ENCODE measurements at places on chromosomes 3 and 15.
A peak's percentile ranks its signal among the peaks of the same experiment; 100 is the strongest.

DNA sequence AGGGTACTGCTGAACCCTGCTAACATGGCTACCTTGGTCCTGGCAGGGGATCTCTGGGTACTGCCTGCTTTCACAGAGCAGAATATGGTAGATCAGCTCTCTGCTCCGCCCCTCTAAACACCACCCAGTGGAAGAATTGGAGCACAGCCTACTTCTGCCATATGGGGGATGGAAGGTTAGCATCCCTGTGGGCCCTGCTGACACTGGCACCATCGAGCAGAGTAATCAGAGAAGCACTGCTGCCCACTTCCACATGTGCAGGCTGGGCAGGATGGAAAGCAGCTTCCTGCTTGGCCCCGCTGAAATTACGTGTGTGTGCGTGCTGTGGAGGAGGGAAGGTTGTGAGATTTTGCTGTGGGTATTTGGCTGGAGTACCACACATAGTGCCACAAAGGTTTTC lies 24.8 kb downstream of the CCR1 start:
- DNase-seq, result no peak

GRCh38 chr3:23979569-23979968 lies 34.5 kb downstream of the NR1D2 start:
- no peak for DNase-seq

DNA sequence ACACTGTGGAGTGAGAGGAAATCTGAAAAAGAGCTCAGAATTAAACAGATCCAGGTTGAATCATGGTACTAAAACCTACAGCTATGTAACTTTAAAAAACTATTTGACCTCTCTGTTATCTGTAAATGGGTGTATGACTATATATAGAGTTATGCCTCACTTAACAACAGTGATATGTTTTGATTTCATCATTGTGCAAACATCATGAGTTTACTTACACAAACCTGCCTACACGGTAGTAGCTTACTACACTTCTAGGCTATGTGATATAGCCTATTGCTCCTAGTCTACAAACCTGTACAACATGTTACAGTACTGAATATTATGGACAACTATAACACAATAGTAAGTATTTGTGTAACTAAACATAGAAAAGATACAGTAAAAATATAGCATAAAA lies 191.6 kb upstream of the MEIS2 start:
- no peak for DNase-seq

GRCh38 chr3:16323737-16324136 lies 58.7 kb downstream of the OXNAD1 start:
- no peak for DNase-seq

GRCh38 chr15:23074684-23075083 lies 35.3 kb upstream of the TUBGCP5 start:
- DNase-seq, result no peak

DNA sequence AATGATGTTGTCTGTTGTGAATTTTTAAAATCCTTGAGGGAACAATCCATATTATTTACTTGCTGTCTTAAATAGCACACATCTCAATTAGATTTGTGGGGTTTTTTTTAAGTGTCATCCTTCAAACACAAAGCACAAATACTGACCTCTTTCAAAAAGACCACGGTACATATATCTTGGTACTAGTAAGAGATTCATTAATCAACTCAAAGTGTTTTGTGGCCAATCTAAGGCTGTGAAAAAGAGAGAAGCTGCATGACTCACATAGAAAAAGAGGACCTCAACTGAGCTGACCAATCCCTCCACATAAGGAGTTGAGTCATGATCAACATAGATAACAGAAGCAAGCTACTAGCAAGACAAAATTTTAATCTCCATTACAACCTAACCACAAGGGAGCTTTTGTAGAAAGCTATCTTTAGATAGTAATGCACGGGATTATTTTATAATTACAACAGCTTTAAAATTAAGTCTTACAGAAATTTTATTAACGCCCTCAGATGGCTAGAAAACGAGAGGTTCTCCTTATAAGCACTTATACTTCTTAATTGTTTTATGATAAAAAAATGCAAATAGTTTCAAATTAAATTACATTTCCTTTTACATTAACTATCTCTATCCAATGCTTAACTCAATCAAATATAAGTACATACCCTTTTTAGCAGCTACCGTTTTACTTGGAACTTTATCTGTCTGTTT lies 60.5 kb downstream of the TOP2B start:
- DNase-seq, result peak; percentile 63

GRCh38 chr3:125028657-125029056 lies 27.1 kb downstream of the HEG1 start:
- DNase-seq, result no peak

- no peak for DNase-seq
These were observed 155.0 kb upstream of the GPR149 start for GRCh38 chr3:154584974-154585373.

GRCh38 chr3:196654735-196655090 lies 15.2 kb downstream of the NRROS start:
- DNase-seq, result no peak

DNA sequence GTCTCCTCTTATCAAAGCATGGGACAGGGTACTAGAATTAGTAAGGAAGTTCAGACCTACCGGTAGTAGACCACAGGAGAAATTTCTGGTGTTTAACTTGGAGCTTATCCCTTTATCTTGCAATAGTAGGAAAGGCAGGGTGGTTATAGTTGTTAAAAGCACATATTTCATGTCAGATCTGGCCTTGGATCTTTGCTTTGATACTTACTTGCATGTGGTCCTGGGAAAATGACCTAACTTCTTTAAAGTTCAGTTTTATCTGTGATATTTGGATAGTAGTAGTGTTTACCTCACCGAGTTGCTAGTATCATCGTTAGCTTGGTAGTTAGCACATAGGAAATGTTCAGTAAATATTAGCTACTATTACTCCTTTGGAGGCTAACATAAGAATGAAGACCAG lies 15.4 kb downstream of the EXOG start:
- DNase-seq, result no peak

DNA sequence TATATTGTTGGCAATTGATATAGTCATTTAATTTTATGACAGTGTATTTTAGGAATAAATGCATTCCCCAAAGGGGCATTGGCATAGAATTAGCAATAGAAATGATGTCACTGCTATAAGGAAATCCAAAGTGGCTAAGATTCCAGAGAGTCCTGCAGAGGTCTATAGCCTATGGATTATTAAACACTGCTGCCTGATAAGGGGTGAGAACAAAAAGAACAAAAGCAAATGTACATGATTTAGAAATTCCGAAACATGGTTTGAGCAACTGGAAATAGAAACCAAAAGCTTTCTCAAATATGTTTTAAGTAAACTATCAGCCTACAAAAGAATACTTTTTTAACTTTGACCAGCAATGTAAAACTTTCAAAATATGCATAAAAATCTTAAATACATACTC lies 280.1 kb upstream of the RASGRP1 start:
- DNase-seq, result peak; percentile 64

DNA sequence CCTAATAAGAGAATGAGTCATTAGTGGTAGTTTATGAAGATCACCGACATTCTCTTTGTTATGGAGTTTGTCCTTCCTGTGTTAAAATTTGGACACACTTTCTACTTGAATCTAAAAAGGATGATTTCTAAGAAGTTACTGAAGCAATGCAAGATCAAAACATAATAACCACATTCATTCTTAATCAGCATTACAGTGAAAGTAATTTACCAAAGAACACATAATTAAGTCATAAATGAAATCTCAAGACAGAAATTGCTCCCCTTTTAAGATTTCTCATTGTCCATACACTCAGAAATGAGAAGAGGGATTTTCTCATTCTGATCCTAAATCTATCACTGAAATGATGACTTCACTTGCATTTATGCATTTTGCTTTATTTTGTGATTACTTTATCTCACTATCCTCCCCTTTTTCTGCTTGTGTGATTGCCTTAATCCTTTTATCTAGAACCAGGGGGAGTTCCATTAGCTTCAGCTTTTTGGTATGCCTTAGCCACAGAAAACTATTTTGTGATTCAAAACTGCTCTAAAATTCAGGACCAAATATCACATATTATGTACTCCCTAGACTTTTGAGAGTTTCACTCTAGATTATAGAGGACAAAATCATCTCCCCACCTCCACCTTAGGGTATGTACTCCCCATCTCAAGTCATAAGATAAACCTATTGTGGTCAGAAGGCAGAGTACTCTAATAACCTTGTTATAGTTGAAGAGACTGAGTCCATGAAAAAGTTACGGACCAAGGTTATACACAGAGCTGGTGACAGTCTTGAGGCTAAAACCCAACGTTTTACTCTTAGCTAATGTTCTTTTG lies 817.6 kb upstream of the CFAP20DC start:
- no peak for DNase-seq

DNA sequence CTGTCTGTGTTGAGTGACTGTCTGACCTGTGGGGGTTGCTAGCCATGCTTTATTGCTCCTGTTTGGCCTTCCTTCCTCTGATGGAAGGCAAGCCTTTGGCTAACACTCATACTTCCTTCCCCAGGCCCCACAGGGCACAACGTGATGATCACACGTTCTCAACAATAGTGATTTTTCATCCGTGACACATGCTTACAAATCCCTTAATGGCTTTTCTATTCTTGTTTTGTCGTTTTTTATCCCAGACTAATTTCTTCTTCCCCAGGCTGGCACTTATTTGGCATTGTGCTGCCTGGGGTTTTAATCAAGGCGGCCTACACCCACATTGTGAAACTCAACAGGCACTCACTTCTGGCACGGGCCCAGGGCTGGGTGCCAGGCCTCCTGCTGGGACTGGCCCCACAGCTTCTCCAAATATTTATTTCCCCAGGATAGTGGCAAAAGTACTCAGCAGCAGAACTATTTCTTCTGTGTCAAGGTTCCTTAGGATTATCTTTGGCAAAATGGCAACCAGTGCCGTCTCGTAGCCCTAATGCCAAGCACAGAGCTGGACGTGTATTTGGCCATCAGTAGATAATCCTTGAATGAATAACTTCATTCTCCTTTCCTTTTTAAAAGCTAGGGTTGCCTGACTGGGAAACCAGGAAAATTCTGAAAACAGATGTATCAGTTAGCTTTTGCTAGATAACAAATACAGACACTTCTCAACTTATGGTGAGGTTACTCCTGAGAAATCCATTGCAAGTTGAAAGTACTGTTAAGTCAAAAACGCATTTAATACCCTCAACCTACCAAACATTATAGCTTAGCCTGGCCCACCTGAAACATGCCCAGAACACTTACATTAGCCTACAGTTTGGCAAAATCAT lies 30.6 kb downstream of the CMTM7 start:
- peak; percentile 37 for DNase-seq

DNA sequence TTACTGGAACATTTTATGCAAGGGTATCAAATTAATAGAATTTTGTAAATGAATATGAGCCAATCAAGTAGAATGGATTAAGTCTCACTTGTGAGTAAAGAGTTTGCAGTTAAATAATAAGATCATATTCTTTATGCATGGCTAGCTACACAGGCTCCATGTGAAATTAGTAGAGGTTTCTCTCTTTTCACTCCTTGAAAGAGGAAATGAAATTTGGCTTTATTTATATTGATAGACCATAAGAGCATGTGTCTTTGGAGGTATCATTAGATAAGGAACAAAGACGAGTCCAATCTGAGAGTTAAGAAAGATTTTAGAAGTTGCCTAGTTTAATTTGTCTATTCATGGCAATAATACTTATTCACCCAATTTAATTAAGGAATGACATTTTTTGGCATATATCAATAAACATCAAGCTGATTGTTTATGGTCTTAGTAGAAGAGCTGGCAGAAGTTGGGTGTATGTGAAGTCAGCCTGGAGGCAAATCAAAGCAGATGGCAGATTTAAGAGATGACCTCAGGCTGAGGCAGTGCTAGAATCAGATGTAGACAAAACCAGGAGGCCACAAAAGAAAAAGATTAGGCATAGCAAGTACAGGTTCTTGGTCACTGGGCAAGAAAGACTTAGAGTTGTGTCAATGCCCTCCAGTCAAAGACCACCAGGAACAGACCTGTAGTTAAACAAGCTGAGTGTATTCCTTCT lies 406.5 kb upstream of the ARHGEF26 start:
- DNase-seq, result no peak

- DNase-seq, result peak; percentile 42
These were observed 58.8 kb downstream of the CLASP2 start for GRCh38 chr3:33658991-33659848.

DNA sequence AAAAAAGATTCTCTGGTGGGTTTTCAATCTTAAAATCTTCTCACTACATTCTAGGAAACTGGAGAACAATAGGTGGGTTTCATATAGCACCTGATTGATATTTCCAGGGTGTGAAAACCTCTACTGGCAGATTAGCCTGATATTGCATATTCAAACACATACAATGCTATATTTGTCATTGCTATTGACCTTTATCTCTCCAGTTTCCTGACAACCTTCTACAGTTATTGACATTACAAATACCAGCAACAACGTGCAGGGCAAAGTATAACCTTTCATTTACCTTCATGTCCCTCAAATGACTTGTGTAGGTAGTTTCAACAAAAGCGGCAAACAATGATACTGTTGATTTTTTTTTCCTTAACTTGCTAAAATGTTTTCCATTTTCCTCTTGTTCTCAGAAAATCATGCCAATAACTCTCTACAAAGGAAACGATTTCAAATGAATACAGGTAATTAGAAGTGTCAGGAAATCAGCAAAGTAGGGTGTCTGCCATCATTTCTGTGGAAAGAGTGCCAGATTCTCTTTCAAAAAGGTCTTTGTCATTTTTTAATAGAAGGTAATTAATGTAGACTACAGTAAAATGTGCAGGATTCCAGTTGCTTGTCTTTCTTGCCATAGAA lies 72.6 kb upstream of the CDIN1 start:
- no peak for DNase-seq

- no peak for DNase-seq
These were observed 37.3 kb downstream of the CACNA2D2 start for GRCh38 chr3:50466177-50466576.

DNA sequence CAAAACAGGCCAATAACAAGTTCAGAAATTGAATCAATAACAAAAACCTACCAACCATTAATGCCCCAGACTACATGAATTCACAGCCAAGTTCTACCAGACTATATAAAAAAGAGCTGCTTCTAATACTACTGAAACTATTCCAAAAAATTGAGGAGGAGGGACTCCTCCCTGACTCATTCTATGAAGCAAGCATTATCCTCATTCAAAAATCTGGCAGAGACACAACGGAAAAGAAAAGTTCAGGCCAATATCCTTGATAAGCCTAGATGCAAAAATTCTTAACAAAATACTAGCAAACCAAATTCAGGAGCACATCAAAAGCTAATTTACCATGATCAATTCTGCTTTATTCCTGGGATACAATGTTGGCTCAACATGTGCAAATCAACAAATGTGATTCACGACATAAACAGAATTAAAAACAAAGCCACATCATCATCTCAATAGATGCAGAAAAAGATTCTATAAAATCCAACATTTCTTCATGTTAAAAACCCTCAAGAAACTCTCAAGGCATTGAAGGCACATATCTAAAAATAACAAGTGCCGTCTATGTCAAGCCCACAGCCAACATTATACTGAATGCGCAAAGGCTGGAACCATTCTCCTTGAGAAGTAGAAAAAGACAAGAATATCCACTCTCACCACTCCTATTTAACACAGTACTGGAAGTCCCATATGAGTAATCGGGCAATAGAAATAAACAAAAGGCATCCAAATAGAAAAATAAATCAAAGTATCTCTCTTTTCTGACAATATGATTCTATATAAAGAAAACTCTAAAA lies 573.6 kb upstream of the GRM7 start:
- no peak for DNase-seq

Measured in fibroblast of skin of left quadriceps (primary cell).